Effector CD4-positive, alpha-beta T cell (primary cell): ENCODE measurements at places on chromosomes 3 and 15.

DNA sequence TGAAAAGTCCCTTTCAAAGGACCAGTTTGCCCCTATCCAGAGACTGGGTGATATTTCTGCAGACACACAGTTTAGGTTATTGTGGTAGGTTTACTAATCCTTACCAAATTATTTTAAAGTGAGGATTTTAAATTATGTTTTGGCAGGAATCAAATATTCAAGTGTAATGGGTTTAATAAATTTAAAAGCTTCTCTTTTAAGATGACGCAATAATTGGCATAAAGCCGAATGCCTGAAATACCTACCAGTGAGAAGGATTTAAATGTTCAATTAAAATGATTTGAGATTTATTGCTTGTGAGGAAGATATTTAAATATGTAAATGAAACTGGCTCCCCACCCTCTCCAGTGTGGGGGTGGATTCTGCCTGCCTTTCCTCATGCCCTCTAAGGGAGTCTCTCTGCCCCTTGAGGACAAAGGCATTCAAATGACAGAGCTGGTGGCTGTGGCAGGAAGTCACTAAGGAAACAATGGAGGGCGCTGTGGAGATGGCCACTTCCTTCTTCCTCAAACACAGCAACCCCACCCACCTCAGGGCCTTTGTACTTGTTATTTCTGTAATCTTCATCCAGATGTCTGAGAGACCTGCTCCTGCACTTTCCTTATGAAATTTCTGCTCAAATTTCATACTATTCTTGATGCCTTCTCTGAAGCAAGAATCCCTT lies 131.7 kb downstream of the TNIK start:
- peak; percentile 20 for DNase-seq

- DNase-seq, result no peak
Measured at GRCh38 chr3:153138276-153139210, 23.5 kb upstream of the RAP2B start.

DNA sequence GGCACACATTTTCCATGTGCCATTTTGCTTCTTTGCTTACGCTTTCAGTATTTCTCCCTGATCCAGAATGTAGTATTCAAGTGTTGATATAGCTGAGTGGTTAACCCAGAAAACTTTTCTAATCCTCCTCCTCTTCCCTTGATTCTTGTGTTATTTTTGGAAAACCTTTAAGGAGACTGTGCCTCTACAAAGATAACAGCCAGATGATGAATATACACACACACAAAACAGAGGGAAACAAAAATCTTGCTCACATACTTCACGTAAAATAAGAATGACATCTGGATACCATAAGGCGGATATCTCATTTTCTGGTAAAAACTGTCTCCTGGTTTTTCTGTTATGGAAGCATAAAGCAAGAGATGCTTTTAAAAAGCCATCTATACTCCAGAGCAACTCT lies 295.8 kb upstream of the THBS1 start:
- no peak for DNase-seq

DNA sequence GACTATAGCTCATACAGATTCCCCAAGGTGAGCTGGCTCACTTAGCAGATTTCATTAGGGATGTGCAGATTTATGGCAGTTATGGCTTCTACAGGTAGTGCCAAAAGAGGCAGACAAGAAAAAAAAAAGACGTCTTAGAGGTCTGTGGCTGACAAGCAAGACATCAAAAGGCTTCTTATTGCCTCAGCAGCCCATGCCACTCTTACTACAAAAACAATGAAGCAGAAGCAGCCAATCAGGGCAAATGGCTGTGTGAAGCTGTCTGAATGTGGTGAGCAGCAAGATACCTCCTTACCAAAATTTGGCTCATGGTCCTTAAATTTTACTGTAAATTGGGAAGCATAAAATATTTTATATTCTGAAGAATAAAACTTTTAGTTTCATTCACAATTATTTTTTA lies 557.5 kb upstream of the GOLIM4 start:
- DNase-seq, result no peak

DNA sequence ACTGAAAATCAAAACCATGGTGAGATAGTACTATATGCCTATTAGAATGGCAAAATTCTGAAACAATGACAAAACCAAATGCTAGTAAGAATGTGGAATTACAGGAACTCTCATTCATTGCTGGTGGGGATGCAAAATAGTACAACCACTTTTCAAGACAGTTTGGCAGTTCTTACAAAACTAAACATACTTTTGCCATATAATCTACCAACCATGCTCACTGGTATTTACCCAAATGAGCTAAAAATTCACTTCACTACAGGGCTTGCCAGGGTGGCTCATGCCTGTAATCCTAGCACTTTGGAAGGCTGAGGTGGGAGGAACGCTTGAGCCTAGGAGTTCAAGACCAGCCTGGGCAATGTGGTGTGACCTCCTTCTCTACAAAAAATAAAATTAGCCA lies 40.0 kb downstream of the MYO9A start:
- no peak for DNase-seq

- DNase-seq, result no peak
Measured at GRCh38 chr3:51354172-51354571, 30.9 kb upstream of the MANF start.

DNA sequence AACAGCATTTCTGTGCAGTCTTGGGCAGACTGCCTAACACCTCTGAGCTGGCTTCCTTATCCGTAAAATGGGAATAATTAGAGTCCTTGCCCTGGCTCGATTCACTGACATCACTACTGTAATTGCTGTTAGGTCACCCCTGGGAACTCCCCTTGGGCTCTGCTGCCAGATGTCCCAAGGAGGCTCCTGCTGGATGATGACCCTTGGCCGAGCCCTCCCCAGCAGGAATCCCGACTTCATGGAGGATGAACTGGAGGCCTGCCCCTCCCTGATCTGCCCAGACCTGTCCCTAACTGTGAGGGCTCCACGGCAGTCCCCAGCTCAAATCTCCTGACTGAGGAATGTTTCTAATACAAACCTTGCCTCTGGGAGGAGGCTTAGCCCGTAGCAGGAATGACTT lies 18.0 kb downstream of the ESYT3 start:
- DNase-seq, result no peak
